ENCODE measurements at places on chromosomes 3 and 15.

GRCh38 chr3:139541532-139542288, 2.2 kb upstream of the RBP1 start:
- DNase-seq = no peak

- peak; percentile 52 for DNase-seq
Observed at GRCh38 chr3:153350420-153350819, 188.4 kb downstream of the RAP2B start.

DNA sequence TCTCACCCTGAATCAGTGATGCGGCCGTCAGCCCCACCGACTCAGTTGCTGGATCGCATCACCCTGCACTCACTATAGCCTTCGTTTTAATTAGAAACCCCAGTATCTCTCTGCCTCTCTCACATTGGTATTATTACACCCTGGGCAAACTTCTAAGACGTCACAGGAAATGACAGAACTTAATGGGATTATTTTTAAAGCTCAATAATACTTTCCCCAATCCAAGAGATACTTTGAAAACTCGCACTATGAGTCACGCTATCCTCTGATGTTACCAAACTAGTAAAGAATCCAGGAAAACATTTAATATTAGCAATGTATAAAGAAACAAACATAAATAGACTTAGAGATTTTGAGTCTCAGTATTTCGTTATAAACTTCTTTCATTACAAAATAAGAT, 36.6 kb downstream of the RUBCN start:
- no peak for DNase-seq

DNA sequence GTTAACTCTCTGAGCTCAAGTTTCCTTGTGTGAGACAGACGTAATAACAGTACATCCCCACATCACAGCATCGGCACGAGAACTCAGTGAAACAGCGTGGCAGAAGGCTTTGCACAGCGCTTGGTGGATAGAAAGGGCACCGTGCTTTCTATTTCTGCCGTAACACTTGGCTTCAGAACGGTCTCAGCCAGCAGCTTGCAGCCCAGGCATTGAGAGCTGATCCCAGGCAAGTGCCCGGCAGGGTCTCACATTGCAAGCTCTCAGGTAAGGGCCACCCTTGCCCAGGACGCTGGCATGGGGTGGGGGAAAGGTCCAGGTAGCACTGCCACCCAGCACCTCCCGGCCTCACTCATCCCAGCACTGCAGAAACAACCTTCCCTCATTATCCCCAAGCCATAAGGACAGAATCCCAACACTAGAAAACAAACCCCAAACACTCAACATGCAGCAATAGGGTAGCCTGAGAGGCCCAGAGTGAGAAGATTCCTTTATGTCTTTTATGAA, 70.5 kb upstream of the ITGA11 start:
- no peak for DNase-seq

GRCh38 chr15:79933231-79933630, 36.4 kb upstream of the MTHFS start:
- no peak for DNase-seq

- no peak for DNase-seq
Observed at GRCh38 chr3:161691677-161692076, 195.1 kb downstream of the OTOL1 start.

GRCh38 chr3:10945683-10946287, 46.8 kb upstream of the SLC6A1 start:
- DNase-seq = no peak

GRCh38 chr15:77421370-77421700, 647 bp downstream of the HMG20A start:
- no peak for DNase-seq

DNA sequence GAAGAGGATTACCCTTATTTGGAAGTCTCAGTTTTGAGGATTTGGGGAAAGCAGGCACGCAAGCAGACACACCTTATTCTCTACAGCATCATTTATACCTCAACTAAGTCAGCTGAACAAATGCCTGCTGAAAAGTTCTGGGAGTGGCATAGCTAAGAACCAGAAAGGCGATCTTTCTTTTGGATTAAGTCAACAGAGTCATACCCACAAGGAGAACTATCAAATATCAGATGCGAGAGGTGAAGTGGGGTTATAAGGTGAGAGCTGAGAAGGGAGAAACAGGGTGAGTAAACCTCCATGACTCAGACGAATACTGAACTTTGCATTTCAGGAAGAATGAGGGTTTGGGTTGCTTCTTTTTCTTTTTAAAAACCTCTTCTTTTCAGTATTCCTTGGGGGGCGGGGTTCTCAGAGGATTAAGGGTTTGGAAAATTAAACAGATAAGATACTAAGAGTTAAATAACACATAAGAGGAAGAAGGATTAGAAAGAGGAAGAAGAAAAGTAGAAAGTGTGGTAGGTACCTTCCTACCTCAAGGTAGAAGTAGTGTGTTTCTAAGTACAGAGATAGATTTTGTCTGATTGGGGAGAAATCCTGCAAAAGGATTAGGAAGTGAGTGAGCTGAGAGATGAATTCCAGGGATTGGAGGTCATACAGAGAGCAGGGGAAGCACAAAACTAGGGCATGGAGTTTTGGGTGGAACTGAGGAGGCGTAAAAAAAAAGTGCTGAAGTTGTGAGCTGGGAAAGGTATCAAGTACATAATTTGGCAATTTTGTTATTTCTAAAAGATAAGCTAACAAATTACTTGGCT, 41.3 kb upstream of the ICE2 start:
- no peak for DNase-seq

DNA sequence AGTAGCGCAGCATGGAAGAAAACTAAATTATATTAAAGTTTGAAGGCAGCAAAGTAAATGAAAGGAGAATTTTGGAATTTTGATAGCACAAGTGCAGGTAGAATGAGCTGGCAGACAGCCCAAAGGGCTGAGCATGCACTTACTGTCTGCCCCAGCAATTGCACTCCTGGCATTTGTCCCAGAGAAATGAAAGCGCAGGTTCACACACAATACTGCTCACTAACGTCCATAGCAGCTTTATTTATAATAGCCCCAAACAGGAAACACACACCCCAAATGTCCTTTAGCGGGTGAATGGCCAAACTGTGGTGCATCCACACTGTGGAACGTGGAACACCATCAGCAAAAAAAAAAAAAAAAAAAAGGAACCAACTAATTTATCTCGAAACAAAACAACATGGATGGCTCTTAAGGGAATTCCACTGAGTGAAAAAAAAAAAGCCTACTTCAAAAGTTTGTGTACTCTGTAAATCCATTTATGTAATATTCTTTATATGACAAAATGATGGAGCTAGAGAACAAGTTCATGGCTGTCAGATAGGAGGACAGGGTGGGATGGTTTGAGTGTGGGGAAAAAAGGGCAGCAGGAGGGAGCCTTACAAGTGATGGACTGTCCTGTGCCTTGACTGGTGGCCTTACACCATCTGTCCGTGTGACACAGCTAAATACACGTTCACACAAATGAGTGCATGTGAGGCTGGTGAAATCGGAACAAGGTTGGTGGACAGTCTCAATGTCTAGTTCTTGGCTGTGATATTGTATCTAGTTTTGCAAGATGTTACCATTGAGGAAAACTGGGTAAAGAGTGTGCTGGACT, 6.0 kb upstream of the TM2D3 start:
- DNase-seq = no peak

GRCh38 chr15:43209059-43209824, 11.6 kb downstream of the EPB42 start:
- no peak for DNase-seq

DNA sequence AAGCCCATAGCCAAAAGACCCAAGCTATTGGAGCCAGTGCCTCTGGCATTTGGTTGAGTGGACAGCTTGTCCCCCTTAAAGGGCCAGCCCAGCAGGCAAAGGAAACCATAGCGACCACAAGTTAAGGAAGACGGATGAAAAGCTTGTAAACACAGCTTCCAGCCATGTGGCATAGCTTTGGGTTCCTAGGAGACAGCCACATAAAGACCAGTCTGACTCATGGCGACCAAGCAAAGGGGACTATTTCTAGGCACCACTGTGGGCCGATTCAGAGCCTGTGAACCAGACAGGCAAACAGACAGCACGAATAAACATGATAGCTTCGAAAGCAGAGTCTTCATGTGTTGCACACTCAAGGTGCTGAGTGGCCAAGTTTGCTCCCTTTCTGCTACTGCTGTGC, 30.5 kb upstream of the SRGAP3 start:
- no peak for DNase-seq

GRCh38 chr3:40780925-40781406, 256.2 kb downstream of the ZNF621 start:
- DNase-seq = no peak

- no peak for DNase-seq
Observed at GRCh38 chr15:70132139-70132538, 34.4 kb upstream of the TLE3 start.

- no peak for DNase-seq
Observed at GRCh38 chr3:42190701-42191442, 75.1 kb downstream of the CCK start.

GRCh38 chr3:117572786-117573185, 863.2 kb downstream of the TUSC7 start:
- no peak for DNase-seq

GRCh38 chr3:135034891-135035440, 239.9 kb downstream of the EPHB1 start:
- no peak for DNase-seq

- no peak for DNase-seq
Observed at GRCh38 chr15:71384501-71384900, 269.2 kb downstream of the THSD4 start.

DNA sequence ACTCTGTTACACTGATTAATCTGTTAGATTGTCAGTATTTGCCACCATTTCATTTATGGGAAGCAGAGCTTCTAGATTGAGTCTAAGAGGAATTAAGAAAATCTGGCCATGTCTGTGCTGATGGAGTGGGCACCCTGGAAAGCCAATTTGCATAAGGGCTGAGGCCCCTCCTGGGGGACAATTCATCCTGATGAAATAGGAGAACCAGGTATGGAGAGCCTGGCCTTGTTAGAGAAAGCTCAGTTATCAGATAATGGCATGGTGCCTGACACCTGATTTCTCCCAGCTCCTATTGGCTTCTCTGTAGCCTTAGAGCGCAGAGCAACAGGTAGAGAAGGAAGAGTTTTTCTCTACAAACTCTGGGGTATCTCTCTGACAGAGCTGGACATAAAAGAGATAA, 114.2 kb downstream of the EBLN2 start:
- DNase-seq = no peak

DNA sequence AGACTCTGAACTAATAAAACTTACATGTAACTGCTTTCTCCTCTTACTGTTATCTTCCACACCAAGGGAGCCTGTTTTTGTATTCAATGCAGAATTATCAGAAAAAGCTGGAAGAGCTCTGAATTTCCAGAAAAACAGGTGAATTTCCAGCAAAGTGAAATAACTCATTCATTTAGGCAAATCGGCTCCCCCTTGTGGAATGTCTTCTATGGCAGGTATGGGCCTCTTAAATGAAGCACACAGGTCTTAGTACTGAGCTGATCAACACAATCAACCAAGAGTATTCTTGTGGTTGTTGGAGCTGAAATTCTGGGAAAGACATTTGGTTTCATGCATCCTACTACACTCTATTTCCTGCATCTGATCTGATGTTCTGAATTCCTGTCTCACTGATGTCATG, 31.0 kb upstream of the PTPRG start:
- peak; percentile 7 for DNase-seq

DNA sequence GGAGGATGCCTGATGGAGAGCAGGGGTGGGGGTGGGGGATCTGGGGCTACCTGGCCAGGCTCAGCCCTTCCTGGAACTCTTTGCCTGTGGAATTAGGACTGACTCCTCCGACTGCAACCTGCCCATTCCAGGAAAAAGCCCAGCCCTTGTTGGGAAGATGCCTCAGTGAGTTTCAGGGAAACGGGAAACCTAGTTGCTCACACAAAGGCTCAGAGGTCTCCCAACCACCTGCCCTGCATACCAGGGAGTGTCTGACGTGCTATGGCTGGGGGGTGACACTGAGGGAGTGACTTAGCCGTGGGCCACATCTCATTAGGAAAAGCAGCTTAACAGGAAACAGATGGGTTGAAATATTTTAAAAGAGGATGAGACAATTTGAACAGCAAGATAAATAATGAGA, 27.9 kb downstream of the CYP8B1 start:
- no peak for DNase-seq

DNA sequence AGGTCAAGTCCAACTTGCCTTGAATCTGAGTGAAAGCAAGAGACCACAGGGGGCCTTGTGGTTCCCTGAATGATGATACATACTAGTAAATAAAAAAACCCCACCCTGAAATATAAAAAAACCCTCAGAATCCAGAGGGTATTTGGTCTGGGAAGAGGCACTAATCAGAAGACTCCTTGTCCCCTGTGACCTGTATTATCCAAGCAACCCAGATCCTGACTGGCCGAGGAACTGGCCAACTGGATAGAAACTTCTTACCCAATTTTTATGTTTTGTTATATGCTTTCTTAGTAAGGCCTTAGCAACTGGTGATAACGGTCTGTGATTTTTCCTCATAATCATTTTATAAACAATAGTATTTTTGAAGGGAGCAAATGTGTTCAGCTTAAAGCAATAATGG, 17.5 kb downstream of the ABI3BP start:
- DNase-seq = no peak

GRCh38 chr15:90095521-90095959, 6.7 kb downstream of the IDH2 start:
- no peak for DNase-seq

DNA sequence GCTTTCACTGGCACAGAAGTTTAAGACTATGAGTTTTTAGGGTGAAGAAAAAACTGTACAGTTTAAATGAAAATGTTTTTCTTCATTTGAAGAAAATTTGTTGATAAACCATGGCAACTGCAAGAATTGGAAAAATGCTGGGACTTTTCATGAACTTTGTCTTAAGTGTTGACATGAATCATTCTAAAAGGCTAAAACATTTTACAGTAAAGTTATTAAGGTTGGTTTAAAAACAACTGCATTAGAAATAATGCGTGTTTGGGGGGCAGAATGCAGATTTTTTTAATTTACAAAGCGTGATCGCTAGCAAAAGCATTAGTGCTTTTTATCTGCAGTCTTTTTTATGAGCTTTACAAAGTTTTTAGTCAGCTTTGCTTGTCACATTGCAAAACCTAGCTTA, 601.9 kb upstream of the TGFBR2 start:
- no peak for DNase-seq

All from fibroblast of skin of left biceps (primary cell).